Nucleus accumbens (tissue), 56 donors: ENCODE measurements at places on chromosomes 13 and 19.

- DNase-seq = no peak
Observed at GRCh38 chr19:43739439-43740235, 15.1 kb downstream of the SMG9 start.

DNA sequence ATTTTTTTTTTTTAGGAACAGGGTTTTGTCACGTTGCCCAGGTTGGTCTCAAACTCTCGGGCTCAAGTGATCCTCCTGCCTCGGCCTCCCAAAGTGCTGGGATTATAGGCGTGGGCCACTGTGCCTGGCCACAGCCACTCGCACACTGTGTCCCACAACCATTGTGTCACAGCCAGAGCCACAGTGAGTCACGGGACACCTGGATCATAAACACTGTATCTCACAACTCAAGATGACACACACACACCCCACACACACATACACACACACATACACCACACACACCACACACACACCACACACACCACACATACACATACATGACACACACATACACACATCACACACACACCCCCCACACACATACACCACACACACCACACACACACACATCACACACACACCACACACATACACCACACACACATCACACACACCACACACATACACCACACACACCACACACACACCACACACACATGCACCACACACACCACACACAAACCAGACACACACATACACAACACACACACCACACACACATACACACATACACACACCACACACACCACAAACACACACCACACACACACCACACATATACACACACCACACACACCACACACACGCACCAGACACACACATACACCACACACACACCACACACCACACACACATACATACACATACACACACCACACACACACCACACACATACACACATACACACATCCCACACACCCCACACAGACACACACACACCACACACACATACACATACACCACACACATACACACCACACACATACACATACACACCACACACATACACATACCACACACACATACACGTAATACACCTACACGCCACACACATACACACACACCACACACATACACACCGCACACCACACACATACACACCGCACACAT lies 16.2 kb downstream of the ELAVL3 start:
- DNase-seq = no peak

DNA sequence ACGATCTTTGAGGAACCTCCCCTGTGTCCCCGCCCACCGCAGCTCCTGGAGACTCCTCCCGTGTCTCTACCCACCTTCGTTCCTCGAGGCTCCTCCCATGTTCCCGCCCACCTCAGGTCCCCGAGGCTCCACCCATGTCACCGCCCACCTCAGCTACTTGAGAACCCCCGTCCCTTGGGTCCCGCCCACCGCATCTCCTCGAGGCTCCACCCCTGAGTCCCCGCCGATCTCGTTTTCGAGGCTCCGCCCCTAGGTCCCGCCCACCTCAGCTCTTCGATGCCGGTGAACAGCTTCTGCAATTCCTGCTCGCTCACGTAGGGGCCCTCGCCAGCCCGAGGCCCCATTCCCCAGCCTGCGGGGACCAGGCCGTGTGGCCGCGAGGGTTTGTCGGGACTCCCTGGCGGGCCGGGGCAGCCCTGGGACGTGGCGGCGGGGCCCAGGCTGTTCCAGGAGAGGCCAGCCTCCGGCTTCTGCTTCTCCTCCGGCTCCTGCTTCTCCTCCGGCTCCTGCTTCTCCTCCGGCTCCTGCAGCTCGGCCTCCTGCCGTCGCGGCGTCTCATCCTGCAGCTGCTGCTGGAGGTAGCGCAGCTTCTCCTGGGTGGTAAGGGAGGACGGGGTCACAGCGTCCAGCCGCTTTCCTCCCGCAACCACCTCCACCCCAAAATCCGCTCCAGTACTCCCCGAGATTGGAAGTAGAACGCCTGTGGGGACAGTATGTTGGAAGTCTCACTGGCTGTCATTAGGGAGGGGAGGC lies 16.7 kb downstream of the TSKS start:
- no peak for DNase-seq

DNA sequence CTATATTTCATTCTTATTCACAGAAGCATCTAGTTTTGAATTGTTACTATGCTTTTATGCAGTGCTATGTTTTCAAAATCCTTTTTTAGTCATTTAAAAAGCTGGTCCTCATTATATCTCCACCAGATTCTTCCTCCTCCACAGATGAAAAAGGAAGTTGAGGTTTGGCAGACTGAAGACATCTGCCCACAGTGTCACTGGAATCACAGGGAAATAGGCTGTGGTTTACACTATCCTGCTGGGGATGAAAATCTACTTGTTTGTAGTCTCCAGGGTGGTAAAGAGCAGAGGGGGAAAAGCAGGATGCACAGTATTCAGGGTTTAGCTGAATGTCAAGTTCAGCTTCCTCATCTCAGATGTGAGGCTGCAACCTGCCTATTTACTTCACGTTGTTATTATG lies 351.2 kb downstream of the DNAJC15 start:
- DNase-seq = no peak
